T-helper 22 cell (primary cell): ENCODE measurements at places on chromosomes 7 and 10.

DNA sequence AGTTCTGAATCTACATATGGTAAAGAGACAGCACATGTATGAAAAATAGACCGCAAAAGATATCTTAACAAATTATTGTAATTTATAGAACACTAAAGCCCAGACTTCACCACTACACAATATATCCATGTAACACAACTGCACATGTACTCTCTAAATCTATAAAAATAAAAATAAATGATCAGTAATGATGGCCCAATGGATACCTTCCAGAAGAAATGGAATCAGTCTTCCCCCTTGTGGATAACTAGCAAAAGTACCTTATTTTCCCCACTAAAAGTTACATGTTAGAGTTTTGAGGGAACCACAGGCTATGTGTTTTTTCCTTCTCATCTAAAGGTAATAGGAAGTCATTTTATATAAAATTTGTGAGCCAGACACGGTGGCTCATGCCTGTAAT, 25.7 kb downstream of the C7orf25 start:
- DNase-seq, result no peak

GRCh38 chr10:17227367-17228090, 512 bp upstream of the VIM start:
- no peak for DNase-seq

- DNase-seq, result peak; percentile 53
Measured at GRCh38 chr10:101050208-101051069, 11.3 kb upstream of the KAZALD1 start.

DNA sequence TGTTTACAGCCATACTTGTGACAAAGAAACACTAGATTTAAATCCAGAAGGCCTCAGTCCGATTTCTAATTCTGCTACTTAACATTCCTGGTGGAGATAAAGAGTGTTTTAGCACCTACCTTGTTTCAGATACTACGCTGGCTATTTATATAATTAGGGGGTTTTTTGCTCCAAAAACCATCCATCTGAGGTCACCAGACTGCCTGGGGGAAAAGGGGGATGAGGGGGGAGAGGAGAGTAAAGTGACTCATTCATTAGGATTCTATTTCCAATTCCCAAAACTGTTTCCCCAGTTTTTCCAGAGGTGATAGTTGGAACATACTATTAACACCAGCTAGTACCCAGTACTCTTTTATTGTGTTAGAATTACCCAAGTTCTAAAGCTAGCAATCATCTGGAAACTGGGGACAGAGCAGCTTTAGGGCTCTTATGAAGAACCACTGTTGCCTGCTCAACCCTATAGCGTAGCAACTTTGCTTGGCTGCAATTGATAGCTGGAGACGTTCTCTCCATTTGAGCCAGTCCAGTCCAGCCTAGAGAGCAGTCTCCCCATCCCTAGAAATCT, 6.6 kb downstream of the GCC1 start:
- no peak for DNase-seq

DNA sequence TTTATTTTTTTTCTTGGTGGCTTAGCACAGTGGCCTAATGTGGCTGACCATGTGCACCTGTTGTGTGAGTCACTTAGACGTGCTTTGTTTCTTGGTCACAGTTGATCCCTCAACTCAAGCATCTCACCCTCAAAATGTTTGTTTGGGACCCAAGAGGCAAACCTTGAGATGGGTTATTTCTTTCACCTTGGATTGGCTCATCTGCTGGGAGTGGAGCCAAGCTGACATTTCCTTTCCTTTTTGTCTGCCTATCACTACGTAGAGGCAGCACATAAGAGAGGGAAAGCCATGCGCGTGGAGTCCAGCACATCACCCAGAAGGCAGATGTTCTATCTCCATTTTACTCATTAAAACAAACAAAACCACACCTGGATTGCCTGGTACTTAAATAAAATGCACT, 6.4 kb upstream of the PRKCQ start:
- no peak for DNase-seq

- no peak for DNase-seq
Measured at GRCh38 chr7:148191391-148192065, 399.0 kb upstream of the C7orf33 start.

GRCh38 chr7:142153400-142153799, 41.9 kb downstream of the MGAM2 start:
- no peak for DNase-seq

DNA sequence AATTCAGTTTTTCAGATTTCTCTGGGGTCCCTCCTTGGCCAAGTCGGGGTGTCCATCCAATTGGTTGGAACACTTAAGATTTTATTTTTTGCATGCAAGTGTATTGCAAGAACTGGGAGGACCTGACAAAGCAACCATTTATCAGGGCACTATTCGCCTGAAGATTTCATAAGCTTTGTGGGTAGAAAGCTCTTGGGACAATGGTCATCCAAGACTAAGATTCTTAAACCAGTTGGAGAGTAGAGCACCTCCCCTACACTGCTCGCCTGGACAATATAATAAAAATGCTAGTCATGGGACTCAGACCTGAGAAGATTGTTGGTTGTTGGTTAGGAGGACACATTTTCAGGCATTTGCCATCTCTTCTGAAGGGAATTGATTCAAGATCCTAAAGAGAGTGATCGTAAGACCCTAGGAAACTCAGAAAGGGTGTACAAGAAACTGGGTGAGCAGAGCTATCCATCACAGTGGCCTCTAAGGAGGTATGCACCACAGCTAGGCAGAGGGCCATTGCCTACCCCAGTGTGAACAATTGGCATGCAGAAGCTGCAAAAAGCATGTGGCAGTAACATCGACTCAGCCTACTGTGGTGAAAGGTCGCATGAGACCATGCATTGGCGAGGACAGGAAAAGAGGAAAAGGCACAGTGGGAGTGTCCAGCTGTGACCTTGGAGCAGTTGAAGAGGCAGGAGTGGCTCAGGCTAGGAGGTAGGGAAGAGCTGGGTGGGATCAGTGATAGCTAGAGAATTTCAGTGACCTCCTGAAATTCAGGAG, 1235.3 kb upstream of the AUTS2 start:
- DNase-seq, result no peak

- no peak for DNase-seq
Measured at GRCh38 chr7:83575436-83575835, 73.5 kb downstream of the SEMA3E start.

GRCh38 chr7:134618756-134619530, 27.7 kb upstream of the BPGM start:
- no peak for DNase-seq

GRCh38 chr10:68331455-68332258, at the start of gene HNRNPH3:
Gene HNRNPH3 (plus strand): TSS chr10:68332064. CDS start chr10:68337222, 5,158 bp downstream.
- peak; percentile 96 for DNase-seq
